Activated B cell treated with CpG ODN at 0.5 μM for 24 hours (primary cell): ENCODE measurements at places on chromosomes 13 and 19. TPM values are rescaled to one million over a fixed set of nuclear protein-coding genes. Genes with fewer than 3 reads are reported as not detected.

DNA sequence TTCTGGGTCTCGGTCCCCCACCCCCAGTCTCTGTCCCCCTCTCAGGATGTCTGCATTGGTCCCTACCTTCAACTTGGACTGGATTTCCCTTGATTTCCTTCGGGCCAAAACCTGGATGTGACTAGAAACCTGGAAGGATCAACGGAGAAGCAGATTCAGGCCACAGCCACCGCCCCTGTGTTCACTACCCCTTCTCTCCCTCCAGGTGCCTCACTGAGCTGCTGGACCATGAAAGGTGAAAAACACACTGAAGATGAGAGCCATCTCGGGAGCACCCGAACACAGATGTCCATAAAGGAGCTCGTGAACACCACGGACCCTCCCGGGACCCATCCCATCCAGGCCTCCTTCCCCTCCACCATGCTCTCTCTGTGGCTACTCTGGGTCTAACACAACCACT is 5.0 kb downstream of the TEAD2 start:
- H3K27ac ChIP-seq: peak overlapping the region; percentile 80
- no peaks in the 10 kb centered on the region for H3K36me3 ChIP-seq
- H3K4me3 ChIP-seq: peak overlapping the region; percentile 73
- H3K4me1 ChIP-seq: peaks cover 68% of the 10 kb centered on the region

DNA sequence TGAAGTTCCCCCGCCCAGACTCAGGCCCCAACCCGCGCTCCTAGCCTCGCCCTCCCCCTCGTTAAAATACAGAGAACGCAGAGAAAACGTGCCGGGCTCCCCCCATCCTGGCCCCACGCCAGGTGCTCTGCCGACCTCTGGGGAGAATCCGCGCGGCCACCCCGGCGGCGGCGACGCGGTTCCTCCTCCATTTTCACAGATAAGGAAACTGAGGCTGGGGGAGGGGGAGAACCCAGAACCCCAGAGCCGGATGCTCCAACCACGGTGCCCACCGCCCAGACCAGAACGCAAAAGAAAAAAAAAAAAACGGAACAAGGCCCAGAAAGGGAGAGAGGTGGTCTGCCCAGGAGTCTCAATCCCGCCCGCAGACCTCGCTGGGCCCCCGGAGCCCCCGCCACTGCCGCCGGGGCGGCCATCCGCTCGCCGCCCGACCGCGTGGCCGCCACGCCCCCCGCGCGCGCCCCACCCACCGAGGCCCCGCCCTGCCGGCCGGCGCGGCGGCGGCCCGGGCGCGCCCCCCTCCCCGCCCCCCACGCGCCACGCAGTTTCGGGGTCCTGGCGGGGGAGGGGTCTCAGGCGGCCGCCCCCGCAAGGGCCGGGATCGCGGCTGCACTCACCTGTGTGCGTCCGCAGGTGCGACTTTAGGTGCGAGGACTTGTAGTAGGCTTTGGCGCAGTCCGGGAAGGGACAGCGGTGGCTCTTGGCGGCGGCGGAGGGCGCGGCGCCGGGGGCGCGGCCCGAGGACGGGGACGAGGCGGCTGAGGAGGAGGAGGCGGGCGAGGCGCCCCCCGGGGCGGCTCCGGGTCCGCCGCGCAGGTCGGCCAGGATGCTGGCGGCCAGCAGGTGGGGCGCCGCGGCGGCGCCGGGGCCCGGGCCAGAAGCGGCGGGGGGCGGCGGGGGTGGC is 703 bp downstream of the KLF16 start:
- peaks cover 2% of the 10 kb centered on the region for H3K36me3 ChIP-seq
- no peaks in the 10 kb centered on the region for H3K27me3 ChIP-seq
- peak overlapping the region; percentile 92 for H3K4me3 ChIP-seq
- H3K4me1 ChIP-seq: peaks cover 48% of the 10 kb centered on the region
- DNase-seq: peak; percentile 71

DNA sequence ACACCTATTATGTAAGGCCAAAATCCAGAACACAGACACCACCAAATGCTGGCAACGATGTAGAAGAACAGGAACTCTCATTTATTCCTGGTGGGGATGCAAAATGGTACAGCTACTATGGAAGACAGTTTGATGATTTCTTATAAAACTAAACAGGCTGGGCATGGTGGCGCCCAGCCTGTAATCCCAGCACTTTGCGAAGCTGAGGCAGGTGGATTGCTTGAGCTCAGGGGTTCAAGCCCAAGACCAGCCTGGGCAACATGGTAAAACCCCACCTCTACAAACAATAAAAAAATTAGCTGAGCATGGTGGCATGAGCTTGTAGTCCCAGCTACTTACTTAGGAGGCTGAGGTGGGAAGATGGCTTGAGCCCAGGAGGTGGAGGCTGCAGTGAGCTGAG is 98.3 kb downstream of the TUBA3C start:
- no peaks in the 10 kb centered on the region for H3K36me3 ChIP-seq
- no peaks in the 10 kb centered on the region for H3K27me3 ChIP-seq
- H3K4me1 ChIP-seq: no peaks in the 10 kb centered on the region
- no peak overlapping the region for H3K27ac ChIP-seq
- DNase-seq: no peak

DNA sequence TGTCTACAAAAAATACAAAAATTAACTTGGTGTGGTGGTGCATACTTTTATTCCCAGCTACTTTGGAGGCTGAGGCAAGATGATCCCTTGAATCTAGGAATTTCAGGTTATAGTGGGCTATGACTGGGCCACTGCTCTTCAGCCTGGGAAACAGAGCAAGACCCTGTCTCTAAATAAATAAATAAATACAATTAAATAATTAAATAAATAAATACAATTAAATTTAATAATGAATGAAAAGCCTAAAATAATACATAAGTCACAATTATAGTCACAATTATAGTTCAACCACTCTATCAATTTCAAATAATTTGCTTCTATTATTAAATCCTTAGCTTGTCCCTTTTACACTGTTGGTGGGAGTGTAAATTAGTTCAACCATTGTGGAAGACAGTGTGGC is 146.4 kb upstream of the RFC3 start:
- no peaks in the 10 kb centered on the region for H3K36me3 ChIP-seq
- H3K27me3 ChIP-seq: no peaks in the 10 kb centered on the region
- H3K4me1 ChIP-seq: no peaks in the 10 kb centered on the region

- no peak for DNase-seq
- H3K27me3 ChIP-seq: peaks cover 6% of the 10 kb centered on the region
- no peak overlapping the region for H3K27ac ChIP-seq
- no peak overlapping the region for H3K4me3 ChIP-seq
Observed at GRCh38 chr19:42065511-42065910, 4.5 kb downstream of the GRIK5 start.

Gene ELSPBP1
- not detected in 2 replicates for total RNA-seq

Gene LACC1
- total RNA-seq: 4.9 and 5.5 TPM in 2 replicates

Gene LYPD5
- 0.44 TPM in 1 of 2 replicates, not detected in the other for total RNA-seq

Gene LHB
- not detected in 2 replicates for total RNA-seq

Gene SLITRK1
- total RNA-seq: not detected in 2 replicates

Gene CDX2
- not detected in 2 replicates for total RNA-seq

Gene ZNF473
- total RNA-seq: 10.5 and 14.2 TPM in 2 replicates
